ENCODE measurements at places on chromosomes 7 and 10. TPM values are rescaled to one million over a fixed set of nuclear protein-coding genes. Genes with fewer than 3 reads are reported as not detected.

GRCh38 chr10:12063483-12063818 is 5.3 kb upstream of the DHTKD1 start:
- DNase-seq: no peak

DNA sequence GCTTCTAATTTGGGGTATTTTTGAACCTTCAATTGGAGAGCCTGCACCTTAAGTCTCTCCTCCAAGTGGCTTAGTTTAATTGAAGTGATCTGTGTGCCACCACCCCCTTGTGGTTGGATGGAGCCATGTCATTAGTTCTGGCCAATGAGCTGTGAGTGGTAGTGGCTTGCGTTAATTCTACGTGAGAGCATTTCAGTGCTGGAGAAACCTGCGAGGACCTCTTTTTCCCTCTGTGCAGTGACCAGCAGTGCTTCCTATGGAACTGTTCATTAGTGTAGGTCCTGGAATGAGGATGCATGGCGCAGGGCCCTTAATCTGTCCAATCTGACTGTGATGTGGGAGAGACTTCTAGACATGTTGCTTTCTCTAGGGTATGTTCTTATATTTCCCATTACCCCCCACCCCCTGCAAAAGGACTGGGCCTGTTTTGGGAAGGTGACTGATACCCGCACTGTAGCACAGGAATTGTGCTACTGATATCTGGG is 3.8 kb downstream of the HILPDA start:
- peak; percentile 59 for DNase-seq

DNA sequence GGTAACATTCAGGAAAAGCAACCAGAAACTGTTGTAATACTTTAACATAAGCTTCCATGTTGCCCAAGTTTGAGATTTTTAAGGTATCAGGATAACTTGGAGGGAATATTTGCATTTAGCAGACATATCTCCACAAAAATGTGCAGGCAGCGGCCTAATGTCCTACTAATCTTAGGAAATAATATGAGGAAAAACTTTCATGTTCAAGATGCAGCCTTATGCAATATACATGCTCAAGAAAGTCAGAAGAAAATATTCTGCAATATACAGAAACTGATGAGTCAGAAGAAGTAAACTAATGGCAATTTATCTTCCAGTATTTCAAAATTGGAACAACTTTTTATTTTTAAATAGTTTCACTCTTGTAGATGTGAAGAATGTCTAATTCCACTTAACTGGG is 463.2 kb upstream of the C7orf33 start:
- DNase-seq: no peak

DNA sequence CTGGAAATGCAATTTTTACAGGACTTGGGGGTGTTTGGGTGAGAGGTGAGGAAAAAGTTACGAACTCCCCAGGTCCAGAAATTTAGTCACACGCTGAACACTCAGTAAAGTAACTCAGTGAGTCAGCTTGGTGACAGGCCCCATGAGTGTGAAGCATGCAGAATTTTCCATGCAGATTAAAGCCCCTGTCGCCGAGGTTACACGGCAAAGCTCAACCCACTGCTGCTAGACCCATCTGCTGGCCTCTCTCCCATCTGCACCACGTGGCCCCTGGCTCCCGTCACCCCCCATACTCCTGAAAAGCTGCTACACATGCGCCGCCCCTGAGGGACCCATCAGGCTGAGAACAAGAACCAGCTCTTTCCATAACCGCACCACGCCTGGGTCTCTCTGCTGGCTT is 7.0 kb upstream of the MMP21 start:
- no peak for DNase-seq

DNA sequence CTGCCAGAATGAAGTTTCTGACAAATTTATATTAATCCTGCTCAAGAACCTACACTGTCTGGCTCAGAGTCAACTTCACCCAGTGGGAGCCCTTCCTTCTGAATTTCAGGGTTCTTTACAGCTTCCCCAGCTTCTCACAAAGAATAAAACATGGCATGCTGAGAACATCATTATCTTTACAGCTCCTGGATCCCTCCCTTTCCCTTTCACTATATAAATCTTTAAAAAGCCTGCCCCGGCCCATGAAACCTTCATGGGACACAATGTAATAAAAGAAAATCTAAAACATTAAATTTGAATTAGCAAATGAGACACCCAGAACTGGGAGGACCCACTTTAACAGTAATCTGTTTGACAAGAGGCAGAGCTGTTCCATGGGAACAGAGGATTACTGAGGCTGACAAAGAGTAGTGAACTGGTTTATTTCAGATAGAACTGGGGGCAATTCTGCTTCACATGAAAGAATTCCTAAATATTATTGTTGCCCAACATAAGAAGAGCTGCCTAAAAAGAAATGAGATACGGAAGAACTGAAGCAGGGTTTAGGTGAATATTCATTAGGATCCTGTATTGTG is 222.8 kb downstream of the THSD7A start:
- no peak for DNase-seq

Gene CYP26C1
- 0.07 TPM for total RNA-seq

DNA sequence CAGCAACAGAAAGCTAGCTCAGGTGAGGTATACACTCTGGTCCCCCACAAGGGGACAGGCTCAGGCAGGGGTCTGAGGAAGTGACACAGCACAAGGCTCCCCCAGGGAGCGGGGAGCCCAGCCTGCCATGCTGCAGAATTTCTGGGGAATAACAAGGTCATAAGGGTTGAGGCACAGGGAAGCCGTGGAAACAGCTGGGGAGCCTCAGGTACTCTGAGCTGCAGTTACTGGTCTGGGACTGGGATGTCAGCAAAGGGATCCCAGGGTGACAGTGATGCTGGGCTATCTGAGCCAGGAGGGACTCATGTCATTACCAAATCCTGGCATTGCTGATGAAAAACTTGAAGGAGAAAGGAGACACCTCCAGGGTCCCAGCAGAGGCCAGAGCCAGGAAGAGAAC is 64.4 kb upstream of the NANOS1 start:
- no peak for DNase-seq

GRCh38 chr10:87657371-87657770 is 2.3 kb upstream of the PAPSS2 start:
- DNase-seq: no peak

GRCh38 chr10:70487824-70488223 is 9.3 kb downstream of the PALD1 start:
- no peak for DNase-seq

Gene NUTM2E
- 0.15 TPM for total RNA-seq

DNA sequence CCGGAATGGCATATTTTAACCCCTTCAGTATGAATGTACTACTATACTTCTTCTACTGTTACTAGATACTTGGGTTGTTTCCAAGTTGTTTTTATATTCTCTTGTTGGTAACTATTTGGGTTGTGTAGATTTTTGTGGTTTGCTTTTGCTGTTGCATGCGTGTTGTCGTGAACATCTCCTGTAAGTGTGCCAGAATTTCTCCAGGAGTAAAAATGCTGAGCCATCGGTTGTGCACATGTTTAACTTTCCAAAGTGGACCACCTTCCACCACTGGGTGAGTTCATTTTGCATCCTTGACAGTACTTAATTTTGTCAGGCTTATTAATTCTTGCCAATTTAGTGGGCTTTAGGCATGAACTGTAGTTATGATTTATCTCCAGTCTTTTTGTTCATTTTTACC is 47.9 kb downstream of the CSGALNACT2 start:
- DNase-seq: no peak

Gene HKDC1
- 1.7 TPM for total RNA-seq

DNA sequence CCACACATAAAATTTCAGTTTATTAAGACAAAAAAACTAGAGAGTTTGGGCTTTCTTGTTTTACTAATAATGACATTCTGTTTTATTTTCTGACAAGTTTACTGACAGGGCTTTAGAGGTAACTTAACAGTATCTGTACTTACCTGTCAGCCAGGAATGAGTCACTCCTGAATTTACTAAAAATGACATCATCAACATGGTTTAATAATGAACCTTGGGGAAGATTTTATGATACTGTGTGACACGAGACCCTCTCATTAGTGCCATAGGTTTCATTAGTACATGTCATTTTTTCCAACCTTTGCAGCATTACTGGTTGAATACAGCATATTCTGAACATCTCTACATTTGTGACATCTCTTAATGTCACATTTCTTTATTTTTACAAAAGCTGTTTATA is 131.1 kb downstream of the KCND2 start:
- no peak for DNase-seq

GRCh38 chr10:108757946-108758345 is 1165.4 kb downstream of the XPNPEP1 start:
- DNase-seq: no peak

- DNase-seq: no peak
Observed at GRCh38 chr10:70589762-70590654, 12.5 kb downstream of the PRF1 start.

DNA sequence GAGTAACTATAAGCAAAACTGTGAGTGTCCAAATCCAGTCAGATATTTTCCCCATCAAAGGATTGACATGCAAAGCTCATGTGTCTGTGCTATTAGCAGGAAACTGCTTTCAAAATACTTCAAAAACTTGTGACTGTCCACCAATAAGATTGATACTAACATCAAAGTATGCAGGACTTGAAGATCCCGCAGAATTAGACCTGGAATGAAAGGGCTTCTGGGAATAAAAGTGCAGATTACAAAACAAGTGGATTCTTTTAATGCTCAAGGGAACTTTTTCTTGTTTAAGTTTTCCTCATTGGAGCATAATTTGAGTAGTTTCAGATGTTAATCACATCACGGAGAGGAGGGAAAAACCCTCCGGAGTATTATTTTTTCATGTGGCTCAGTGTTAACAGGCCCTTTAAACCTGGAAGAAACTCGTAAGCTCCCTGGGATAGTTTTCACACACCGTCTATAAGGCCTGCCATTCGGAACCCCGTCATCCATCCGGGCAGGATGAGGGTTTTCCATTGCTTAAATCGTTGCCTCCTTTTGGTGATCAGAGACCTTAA is 33.9 kb upstream of the MKX start:
- DNase-seq: no peak

DNA sequence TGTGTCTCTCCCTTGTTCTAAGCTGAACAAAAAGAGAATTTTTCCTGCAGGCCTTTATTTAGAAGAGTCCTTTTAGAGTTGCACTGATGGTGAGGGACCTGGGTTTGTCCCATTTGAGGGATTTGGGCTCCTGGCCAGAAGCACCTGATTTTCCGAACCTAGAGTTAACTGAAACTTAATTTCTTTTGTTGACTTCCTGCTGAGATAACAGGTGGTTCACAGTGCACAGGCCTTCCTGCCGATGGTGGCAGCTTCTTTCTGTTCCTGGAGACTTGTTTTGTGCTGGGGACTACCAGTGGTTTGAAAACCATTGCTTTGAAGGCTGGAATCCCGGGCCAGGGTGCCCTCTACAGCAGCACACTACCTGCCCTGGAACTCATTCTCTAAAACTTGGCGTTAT is 99.2 kb downstream of the SUGCT start:
- no peak for DNase-seq

DNA sequence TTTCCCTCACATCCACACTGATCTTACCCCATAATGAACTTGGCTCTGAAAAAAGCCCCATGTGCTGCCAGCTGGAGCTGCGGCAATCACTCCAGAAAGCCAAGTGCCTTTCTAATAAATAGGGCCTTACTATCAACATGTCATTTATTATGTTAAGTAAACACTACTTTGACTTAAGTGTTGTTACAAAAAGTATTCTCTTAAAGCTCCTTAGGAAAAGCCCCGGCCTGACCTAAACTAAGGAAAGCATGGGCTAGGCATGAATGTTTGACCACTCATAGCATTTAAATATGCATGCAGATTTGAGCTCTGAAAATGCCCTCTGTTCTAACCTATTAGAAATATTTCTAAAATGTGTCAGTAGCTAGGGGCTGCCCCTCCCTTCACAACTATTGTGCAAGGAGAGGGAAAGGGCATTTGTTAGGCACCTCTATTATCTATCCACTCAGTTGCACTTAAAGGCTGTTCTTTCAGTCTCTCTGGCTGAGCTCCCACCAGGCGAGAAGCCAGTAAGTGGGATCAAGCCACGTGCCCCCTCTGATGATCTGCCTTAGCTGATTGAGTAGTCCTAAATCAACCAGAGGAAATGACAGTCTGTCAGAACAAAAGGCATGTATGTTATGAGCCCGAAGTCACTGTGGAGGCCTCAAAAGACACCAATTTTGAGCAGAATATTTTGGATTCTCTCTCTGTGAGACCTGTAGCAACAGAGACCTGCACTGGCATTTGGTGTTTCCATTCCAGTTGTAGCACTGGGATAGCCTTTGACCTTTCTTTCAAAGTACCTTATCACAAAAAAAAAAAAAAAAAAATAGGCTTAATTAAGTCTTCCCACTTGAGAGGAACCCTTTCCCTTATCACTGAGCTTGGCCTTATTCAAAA is 77.1 kb downstream of the ITGB8 start:
- DNase-seq: no peak

- no peak for DNase-seq
Observed at GRCh38 chr10:121772884-121773283, 154.9 kb downstream of the ATE1 start.

DNA sequence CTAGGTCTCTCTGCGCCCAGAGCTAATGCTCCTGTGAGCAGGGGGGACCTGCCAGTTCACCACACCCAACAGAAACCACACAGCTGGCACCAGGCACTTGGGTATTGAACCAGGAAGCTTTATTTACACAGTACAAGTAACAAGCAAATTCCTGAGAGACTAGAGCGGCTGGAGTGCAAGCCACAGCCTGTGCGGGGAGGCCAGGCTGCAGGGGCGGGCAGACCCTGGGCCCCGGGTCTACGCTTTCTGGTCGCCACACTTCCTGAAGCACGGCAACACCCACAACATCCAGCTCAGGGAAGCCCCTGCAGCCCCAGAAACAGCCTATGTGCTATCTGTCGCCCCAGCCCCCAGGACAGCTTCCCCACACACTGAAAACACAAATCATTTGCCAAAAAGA is 125.0 kb downstream of the FAM53B start:
- no peak for DNase-seq

DNA sequence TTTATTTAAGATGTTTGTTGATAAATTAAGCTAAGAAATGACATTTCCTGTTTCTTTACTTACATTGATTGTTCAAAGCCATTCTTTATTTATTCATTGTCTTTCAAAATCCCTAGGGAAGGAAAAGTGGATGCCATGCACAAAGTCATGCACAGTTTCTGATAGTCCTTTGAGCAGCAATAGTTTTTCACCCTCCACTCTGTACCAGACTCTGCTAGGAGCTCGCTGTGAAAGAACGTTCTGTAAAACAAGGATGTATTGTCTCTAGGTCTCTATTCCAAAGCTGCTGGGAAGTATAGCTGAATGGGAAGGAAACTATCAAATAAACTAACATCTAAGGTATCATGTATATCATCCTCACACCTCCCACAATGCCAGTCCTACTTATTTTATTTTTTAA is 7.8 kb upstream of the NOC3L start:
- no peak for DNase-seq

DNA sequence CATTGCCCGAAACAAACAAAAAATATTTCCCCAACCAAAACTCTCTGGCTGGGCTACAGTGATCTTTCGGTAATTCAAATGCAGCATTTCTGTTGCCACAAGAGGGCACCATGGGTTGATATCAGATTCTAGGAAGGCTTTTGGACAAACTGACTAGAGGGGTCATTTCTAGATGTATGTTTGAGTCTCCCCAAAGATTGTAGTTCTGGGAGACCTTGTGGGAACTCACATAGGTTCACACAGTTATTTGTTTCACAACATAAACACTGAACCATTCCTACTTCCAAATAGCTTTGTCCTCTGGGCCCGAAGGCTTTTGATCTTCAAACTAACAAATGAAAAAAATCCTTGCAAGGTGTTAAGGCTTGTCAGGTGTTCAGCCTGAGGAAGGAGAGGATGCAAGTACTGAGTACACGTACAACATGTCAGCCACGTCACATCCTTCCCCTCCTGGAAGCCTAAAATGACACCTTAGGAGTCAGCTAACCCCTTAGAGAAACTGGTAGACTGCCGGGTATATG is 37.0 kb upstream of the IL15RA start:
- peak; percentile 29 for DNase-seq

Gene SLC39A12
- not detected for total RNA-seq
